NCI-H1694 (cell line): ENCODE measurements at places on chromosomes 2 and 18.

DNA sequence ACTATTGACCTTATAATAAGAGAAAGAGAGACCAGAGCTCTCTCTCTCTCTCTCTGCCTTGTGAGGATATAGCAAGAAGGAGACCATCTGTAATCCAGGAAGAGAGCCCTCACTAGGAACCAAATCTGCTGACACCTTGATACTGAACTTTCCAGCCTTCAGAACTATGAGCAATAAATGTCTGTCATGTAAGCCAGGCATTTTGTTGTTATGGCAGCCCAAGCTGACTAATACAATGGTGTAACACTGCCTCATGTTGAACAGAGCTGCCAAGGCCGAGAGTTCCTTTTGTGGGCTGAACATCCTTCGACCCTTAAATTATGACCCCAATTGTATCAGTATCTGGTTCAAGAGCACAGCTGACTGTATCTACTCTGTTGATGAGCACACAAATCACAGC, 108.0 kb downstream of the LRRC30 start:
- DNase-seq = no peak

DNA sequence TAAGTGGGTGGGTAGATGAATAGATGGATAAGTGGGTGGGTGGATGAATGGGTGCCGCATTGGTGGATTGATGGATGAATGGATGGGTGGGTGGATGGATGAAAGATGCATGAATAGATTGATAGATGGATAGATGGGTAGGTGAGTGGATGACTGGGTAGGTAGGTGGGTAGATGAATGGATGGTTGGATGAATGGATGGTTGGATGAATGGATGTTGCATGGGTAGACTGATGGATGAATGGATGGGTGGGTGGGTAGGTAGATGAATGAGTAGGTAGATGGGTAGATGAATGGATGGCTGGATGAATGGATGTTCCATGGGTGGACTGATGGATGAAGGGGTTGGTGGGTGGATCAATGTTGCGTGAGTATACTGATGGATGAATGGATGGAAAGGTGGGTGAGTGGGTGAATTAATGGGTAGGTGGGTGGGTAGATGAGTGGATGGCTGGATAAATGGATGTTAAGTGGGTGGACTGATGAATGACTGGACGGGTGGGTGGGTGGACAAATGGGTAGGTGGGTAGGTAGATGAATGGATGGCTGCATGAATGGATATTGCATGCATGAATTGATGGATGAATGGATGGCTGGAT, 30.5 kb downstream of the ANKMY1 start:
- DNase-seq = no peak

- DNase-seq = no peak
Measured at GRCh38 chr2:233301811-233302210, 5.8 kb upstream of the SAG start.

DNA sequence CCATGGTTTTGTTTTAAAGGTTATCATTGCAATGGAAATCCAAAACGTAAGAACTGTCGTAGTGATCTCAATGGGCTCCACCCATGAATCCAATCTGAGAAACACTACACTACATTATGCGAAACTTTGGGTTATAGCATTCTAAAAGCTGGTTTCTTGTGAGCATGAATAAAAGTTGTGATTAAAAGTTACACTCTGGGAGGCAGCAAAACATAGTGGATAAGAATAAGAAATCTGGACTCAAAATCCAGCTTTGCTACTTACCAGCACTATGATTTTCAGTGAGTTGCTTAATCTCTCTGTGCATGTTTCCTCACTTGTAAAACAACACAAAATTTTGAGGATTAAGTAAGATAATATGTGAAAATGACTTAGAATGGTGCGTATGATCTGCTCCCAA, 25.7 kb upstream of the THOC1 start:
- no peak for DNase-seq

DNA sequence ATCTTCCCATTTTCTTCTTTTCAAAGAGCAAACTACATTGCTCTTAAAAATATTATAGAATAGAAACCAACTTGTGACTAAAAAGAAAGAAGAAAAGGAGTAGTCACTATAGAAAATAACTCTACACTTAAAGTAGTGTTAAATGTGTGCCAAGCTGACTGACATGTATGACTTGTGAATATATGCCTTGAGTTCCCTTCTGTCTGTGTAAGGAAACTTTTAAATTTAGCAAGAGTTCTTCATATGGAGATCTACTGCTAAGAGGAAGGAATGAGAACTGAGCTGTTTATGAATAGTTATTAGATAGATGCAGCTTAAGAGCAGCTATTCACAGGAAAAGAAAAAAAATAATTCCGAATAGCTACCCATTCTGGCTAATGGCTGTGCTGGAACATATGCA, 1221.7 kb upstream of the ZEB2 start:
- DNase-seq = no peak

DNA sequence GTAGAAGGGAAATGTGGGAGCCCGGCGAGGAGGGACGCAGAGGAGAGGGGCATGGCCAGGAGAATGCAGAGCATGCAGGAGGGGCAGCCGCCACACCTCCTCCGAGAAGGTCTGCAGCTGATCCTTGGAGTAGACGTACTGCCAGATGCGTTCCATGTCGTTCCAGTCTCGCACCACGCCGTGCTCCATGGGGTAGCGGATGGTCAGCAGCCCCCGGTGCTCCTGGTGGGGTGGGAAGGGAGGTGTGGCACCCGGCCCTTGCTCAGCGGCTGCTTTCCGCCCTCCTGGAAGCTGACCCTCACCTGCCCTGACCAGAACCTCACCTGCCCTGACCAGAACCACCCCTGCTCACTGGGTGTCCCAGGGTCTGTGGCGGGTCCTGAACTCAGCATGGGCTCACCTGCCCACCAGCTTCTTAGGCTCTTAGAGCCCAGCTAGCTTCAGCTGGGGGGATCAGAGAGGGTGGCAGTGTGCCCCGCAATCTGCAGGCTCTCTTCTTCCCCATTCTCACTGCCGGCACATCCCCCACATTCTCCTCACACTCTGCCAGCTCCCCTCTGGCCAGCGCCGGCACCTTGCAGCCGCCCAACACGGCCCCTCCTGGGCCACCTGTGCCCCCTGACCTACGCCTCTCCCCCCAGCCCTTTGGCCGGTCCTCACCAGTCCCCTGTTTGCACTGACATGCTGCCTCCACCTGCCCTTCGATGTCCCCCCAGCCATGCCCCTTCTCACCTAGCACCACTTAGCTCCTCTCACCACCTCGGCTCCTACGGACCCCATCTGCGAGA, 4.4 kb downstream of the ACTR1B start:
- no peak for DNase-seq

- DNase-seq = no peak
Measured at GRCh38 chr2:47223980-47224379, 68.9 kb upstream of the STPG4 start.

DNA sequence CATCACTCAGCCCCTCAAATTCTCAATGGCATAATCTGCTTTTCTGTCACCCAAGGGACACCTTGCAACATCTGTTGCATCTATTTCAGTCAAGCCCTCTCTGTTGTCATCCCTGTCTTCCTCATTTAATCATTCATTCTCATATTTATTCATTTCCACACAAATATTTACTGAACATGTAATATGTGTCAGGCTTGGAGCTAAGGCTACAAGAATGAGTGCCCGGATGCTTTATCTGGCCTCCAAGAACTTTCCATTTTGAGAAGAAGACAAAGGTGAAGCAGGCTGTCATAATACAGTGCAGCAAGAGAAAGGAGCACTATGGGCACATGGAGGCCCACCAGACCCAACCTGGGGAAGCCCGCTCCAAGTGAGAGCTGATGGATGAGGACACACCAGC, 15.6 kb downstream of the IL18RAP start:
- no peak for DNase-seq

GRCh38 chr2:203706403-203706802, at the start of gene CD28:
CD28 (plus strand) TSS chr2:203706639; CDS start chr2:203706697, 58 bp downstream.
- no peak for DNase-seq

DNA sequence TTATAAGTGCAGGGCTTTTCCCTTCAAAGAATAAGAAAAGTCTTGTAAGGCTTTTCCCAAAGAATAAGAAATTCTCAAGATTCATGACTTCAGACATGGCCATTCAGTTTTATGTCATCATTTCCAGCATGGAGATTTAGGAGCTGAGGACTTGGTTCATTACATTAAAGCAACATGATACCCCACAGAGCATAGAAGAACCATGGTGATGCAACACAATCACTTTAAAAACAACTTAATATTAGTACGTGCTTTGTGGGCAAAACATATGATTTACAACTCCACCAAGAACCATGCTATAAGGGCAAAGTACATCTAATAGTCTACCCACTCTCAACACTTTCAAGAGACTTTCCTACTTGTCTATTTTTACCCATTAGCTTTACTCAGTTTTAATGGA, 214.4 kb downstream of the SRBD1 start:
- no peak for DNase-seq

- DNase-seq = peak; percentile 60
Measured at GRCh38 chr2:20381457-20381856, 30.8 kb upstream of the PUM2 start.

DNA sequence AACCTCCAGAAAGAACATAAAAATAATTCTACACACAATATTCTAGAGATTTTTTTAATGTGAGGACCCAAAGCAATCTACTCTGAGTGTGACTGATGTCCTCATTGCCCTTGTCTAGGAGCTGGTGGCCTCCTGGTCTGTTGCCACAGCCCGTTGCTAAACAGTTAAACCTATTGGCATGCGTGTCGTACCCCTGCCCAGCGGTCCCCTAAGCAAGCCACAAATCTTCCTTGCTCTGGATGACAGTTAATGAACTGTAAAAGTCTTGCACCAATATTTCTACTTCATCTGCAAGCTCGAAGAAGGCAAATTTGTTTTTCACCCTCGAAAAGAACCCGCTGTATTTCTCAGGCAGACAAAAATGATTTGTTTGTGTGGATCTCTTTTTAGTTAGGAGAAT, 489.1 kb upstream of the MEX3C start:
- no peak for DNase-seq

DNA sequence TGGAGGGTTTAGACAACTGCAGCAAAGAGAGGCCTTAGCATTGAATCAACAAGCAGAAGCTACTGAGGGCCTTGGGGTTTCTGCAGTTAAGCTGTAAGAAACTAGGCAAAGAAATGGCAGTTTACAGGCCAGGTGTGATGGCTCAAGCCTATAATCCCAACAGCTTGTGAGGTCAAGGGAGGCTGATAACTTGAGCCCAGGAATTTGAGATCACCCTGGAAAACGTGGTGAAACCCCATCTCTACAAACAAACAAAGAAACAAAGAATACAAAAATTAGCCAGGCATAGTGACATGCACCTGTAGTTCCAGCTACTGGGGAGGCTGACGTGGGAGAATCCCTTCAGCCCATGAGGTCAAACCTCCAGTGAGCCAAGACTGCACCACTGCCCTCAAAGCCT, 421.6 kb upstream of the CHST9 start:
- DNase-seq = no peak

DNA sequence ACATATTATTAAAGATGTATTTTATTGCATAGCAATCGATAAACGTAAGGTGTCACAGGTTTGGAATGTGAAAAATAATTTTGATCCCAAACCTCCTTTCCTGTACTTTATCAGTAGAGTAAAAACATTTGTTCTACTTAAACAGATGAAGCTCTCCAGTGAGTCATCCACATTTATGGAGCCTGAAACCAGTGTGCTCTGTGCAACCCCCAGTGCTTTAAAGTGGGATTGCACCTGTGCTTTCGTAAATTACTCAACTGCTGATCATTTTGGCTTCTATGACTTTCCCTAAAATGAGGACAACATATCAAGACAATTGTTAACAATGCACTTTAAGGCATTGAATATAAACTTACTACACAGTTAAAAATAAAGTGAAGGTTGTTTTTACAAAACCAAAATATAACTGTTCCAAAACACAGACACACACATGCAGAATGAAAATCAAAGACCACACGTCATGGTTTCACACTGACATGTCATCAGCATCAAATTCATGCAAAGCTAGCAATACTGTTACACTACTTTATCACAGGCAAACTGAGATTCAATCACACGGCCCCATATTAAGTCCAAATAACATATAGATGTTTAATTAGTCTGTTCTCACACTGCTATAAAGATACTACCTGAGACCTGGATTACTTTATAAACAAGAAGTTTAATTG, 9.7 kb downstream of the TMEM18 start:
- DNase-seq = peak; percentile 29

DNA sequence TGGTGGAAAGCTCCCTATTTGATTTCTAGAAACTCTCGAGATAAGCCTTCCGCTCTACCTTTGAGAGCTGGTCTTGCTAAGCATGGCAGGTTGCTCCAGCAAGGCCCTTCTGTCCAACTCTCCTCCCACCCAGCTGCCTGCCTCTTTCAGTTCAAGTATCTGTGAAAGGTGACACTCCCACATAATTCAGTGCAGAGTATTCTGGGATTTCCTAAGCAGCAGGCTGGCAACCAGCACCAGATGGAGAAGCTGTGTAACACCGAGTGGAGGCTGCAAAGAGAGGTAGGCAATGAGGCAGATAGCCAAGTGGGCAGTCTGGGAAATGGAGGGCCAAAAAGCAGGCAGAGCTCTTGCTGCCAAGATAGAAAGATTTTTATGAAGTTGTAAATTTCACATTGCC, 88.4 kb upstream of the CAVIN2 start:
- DNase-seq = peak; percentile 99

GRCh38 chr2:30217644-30218337, 13.5 kb upstream of the LBH start:
- no peak for DNase-seq

DNA sequence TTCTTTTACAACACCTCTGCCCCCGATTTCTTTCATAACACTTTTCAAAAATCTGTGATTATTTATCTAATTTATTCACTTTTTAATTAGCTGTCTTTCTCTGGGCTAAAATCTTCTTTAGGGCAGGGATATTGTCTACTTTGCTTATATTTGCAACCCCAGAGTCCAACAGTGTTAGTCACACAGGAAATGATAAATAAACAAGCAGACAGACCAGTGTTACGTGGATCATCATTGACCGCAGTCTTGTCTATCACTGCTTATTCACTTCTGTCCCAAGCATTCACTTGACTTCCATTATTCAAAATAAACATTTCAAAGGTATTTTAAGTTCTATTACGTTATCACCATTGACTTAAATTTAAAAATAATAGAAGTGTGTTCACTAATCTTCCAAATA, 237.6 kb upstream of the UBE2E3 start:
- DNase-seq = no peak

GRCh38 chr18:45519411-45520280, 95.6 kb upstream of the SLC14A2 start:
- no peak for DNase-seq
